ENCODE measurements at places on chromosomes 13 and 19.

GRCh38 chr13:43990829-43991228 is 111.1 kb downstream of the LACC1 start:
- no peak for DNase-seq

DNA sequence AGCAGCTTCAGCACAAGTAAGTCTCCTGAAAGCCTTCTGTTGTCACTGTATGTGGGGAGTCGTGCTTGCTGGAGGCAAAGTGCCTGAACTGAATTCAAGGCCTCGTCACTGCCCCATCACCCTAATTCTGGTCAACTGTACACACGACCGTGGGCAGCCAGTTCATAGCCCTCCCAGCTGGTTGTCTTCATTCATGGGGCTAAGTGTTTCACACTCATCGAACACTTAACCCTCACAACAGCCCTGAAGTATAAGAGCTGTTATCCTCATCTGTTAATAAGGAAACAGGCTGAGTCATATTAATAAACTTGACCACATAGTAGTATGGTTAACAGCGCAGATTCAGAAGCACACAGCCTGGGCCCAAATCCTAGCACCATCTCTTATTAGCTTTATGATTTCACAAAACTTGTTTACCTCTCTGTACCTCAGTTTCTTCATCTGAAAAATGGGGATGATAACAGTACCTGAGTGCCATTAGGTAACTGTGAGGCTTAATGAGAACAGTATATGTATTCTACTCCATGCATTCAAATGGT is 66.7 kb downstream of the CDADC1 start:
- DNase-seq: no peak

DNA sequence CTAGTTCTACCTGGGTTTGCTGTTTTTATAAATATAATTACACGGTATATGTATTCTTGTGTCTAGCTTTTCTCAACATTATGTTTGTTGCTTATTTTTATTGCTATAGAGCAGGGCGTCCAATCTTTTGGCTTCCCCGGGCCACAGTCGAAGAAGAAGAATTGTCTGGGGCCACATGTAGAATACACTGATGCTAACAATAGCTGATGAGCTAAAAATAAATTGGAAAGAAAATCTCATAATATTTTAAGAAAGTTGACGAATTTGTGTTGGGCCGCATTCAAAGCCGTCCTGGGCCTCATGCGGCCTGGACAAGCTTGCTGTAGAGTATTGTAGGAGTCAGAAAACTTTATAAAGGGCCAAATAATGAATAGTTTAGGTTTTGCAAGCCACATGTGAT is 33.9 kb downstream of the GPR12 start:
- no peak for DNase-seq

GRCh38 chr19:48913114-48913889 is 13.2 kb downstream of the NUCB1 start:
- peak; percentile 22 for DNase-seq

DNA sequence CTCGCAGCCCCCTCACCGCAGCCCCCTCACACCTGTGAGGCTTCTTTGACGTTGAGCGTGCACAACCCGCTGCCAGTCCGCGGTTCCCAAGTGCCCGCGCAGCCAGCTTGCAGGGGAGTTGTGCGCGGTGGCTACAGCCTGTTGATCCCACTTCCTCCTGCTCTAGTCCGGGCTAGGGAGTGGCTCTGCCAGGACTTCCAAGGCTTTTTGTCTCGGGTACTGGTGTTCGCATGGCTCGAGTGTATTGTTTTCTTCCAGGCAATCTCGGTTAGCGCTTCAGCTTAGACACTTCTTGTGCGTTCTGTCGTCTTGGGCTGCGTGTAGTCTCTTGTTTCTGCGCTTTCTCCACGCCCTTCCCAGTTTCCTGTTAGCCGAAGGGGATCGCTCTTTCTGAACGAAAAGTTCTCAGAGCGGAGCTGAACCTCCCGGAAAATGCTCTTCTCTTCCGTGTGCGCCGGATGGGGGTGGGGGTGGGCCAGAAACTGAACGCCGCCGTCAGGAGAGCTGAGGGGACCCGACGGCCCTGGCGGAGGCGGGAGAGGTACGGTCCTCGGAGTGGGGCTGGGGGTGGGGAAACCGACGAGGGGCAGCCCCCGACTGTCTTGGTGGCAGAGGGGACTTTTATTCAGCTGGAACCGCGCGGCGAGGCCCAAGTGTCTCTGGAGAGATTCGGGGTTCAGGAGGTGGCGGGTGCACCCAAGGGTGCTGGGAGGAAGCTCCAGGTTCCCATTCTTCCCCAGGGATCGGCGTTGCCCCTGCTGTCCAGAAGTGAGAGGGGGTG is 697 bp upstream of the DGKH start:
- peak; percentile 32 for DNase-seq

DNA sequence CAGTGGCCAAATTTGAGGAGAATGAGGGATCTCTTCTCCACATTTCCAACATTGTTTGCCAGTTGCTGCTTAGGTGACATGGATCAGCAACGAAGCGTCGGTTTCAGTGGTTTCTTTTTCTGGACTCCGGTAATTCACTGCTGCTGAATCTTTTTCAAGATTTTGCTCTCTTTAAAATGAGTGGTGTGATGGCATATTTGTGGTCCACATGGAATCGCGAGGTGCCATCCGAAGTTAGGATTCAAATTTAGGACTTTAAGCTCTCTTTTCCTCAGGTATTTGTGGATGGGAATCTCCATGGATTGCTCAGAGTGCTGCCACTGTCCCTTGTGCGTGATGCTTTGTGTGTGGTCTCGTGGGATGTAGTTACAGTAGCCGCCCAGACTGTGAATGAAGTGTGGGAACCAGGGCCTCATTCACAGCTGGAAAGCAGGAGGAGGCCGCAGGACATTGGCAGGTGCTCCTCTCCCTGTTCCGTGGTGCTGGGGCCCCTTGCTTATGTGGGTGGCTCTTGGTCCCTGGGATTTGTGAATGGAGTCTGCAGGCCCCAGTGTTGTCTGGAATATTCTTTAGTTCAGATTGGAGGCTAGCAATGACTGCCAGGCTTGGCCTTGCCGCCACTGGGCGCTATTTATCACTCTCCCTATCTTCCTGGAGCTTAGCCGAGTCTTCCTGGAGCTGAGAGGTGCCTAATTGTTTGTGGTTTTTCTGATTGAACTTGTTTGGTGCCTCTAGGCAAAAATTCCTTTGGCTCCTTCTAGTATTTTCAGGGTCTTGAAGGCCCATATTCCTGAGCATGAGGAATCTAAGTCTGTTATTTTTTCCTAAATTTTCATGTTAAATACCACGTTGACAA is 1.5 kb downstream of the ILF3 start:
- no peak for DNase-seq

DNA sequence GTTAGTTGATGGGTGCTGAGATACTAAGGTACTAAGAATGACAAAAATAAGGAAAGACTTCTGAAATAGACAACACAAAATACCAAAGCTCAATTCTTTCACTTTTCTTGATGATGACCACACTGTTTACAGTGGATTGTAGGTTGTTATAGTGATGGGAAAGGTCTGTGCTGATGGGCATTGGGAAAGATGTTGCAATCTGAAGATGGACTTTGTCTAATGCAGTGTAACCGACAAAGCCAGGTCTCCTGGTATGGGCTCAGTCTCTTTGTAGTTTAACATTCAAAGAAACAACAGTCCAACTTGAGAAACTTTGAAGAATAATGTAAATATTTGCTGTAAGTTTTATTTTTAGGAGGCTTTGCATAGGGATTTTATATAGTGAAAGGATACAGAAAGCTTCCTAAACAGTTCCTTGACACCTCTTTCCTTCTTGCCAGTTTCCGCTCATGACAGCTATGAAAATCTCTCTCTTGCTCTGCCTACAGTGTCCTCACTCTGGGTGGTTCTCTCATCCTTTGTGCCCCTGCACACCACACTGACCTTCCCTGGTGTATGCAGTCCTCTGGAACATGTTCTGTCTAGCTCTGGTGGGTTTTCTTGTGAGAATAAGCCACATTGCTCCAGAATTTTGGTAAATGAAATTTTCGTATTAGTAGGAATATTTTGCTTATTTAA is 172.2 kb downstream of the KCNRG start:
- DNase-seq: no peak
